Stimulated activated CD8-positive, alpha-beta memory T cell treated with anti-CD3 and anti-CD28 coated beads, Interleukin-15, amount 100 ng/mL, for 24 hours (primary cell): ENCODE measurements at places on chromosomes 11 and 22.

- no peak for DNase-seq
These were observed 48.6 kb upstream of the UCP3 start for GRCh38 chr11:74057249-74058151.

- DNase-seq = no peak
These were observed 20.6 kb downstream of the POLR3H start for GRCh38 chr22:41523464-41524221.

DNA sequence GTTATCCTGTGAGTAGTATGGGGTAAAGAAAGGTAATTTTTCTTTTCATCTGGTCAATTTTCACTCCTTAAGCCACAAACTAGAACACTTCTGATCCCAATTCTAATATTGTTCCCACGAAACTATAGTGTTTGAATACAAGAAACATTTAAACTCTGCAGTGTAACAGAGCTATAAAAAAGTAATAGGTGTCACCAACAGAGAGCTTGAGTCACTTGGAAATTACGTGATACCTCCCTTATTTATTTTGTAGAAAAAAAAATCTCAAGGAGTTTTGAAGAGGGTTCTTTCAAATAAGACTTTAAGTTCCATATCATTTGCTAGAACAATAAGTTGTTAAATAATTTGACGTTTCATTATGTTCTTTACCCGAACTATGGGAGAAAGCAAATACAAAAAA is 959.4 kb downstream of the JRKL start:
- no peak for DNase-seq

GRCh38 chr11:69928121-69928520 is 108.9 kb upstream of the FGF3 start:
- DNase-seq = no peak

DNA sequence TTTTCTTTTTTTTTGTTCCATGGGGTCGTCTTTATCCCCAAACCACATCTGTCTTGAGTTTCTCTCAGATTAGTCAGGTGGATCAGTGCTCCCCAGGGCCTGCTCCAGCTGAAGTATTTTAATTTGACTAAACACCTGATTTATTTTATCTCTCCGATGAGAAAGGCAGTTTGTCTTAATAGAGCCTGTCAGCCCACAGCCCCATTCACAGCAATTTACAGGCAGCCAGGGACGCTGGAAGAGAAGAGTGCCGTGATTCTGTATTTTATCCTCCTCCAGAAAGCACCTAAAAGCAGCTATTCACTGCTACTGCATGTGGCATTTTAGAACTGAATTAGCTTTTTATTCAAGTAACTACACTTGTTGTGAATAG is 164.5 kb downstream of the SOX6 start:
- no peak for DNase-seq

DNA sequence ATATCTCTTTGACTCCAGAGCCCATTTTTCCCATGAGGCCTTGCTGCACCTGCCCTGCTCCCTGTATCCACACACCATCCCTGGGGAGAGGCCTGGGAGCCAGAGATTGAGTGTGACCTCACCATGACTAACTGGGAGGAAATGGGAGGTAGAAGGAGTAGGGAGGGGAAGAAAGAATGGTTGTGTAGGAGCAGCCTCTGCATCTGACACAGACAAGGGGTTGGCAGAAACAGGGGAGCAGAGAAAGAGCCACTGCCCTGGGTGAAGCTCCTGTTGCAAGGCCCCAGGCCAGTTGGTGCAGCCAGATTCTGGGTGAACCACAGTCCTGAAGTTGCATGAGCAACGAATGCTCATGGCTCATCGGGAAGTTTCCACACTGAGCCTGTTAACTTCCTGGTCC is 32.4 kb downstream of the POU2F3 start:
- DNase-seq = no peak

DNA sequence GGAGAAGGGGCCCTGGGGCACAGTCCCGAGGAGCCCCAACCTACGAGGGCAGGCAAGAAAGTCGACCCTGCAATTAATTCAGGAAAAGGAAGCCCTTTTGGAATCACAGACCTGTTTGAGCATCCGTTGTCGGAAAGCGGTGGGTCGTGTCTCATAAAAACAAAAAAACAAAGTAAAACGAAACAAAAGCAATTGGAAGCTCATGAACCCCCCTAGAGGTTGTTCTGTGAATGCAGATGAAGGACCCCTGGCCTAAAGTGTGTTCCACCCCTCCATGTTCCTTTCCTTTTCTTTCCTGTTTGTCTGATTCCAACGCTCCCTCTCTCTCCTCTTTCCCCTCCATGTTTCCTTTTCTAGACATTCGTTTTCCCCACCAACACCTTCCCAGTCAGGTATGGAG is 203.7 kb downstream of the GRIK4 start:
- no peak for DNase-seq

DNA sequence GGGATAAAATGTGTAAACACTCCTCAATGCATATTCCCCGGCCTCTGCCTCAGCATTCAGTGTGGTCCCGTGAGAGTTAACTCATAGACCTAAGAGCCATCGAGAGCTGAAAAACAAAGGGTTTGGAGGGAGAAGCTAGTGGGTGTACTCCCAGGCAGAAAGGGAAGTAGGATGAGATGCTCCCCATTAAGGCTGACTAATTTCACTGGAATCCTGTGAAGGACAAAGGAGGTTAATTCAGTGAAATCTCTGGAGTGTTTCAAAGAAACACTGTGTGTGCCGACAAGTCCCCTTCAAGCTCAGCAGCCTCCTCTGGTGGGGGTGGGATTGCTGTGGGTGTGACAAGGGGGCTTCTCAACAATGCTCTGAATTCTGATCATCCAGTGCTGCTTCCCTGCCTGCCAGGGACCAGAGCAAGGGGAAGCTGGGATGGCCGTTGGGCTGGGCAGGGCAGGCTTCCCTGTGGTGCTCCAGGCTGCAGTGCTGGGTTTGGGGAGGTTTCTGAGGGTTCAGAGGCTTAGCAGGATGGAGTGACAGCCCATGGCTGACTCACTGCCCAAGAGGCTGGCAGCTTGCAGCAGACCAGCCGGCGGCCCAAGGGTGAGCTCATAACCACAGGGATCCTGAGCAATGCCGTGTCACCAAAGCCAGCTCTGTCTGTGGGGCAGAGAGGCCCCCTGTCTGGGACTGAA is 61.4 kb upstream of the BMAL1 start:
- no peak for DNase-seq
